Brain microvascular endothelial cell (primary cell): ENCODE measurements at places on chromosomes 11 and 22.
A peak's percentile ranks its signal among the peaks of the same experiment; 100 is the strongest.

DNA sequence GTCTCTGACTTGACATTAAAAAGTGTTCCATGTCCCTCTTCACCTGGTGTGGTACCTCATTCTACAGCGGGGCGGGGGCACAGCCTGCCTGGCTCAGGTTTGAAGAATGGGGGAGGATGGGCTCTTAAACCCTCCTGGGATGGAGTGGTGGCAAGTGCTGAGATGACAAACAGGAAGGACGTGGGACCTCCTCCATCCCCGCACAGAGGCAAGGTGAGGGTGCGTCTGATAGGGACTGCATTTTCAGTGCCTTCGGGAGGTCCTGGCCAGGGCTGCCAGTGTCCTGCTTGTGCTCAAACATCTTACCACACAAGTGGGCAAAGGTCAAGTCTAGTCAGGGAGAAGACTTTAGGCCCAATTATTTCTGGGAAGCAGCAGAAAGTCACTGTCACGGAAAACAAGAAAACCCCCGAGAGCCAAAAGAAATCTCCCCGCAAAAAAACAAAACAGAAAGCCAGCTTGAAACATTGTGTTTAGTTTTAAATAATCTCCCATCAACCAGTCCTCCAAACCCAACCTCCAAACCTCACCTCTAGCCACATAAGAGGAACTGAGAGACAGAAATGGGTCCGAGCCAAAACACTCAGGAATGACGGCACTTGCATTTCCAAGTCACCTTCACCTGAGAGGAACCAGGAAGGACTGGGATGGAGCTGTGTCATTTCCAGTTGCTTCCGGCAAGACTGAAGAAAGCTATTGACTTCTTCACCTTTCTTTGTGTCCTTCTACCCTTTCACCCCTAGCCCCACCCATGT lies 966.5 kb downstream of the NTM start:
- DNase-seq: no peak

- no peak for DNase-seq
Observed at GRCh38 chr11:77207618-77208313, 79.7 kb downstream of the MYO7A start.

- DNase-seq: no peak
Observed at GRCh38 chr11:57506522-57506921, 9.0 kb downstream of the SLC43A1 start.

- no peak for DNase-seq
Observed at GRCh38 chr11:75344761-75345454, 6.6 kb downstream of the ARRB1 start.

DNA sequence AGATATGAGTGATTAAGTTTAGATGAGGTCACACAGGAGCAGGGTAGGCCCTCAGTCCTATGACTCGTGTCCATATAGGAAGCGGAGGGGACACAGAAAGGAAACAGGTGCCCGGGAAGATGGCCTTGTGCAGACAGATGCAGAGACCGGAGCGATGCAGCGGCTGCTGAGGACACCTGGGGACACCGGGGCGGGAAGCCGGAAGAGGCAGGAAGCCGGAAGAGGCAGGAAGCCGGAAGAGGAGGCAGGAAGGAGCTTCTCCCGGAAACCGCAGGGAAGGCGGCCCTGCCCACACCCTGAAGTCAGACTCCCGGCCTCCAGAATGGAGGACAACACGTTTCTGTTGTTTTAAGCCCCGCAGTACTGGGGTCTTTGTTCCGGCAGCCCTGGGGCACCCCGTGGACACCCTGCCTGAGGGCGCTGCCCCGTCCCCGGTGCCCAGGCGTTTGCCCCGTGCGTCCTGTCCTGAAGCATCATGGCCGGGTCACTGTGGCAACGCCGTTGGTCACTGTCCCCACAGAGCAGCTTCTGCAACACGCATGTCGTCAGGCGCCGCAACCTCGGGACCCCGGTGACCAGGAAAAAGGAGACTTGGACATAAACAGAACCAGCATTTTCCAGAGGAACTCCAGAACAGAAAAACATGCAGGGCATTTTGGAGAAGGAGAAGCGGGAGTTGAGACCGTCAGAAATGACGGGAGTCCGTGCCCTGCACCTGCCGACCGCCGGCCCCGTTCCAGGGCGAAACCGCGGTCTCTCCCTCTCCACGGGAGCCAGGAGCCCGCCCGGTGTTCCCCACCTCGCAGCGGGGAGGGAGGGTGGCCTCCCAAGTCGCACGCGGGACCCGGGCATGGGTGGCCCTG lies 103.4 kb downstream of the BRD1 start:
- no peak for DNase-seq

DNA sequence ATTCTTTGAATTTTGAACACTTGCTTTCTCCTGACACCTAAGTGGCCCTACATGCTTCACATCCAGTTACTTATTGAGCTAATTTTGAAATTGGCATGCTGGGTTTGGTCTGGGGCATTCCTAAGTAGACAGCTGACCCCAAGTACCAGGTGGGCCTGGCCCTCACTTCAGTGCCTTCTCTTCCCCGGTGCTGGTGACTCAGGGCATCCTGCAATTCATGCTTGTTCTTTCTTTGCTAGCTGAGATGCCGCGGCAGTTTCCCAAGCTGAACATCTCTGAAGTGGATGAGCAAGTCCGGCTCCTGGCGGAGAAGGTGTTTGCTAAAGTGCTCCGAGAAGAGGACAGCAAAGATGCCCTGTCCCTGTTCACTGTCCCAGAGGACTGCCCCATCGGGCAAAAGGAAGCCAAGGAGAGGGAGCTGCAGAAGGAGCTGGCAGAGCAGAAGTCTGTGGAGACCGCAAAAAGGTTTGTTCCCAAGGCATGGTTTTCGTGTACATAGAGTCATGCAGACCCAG lies 6.3 kb downstream of the AMPD3 start:
- DNase-seq: no peak

GRCh38 chr11:48109046-48109666 lies 107.5 kb upstream of the OR4B1 start:
- no peak for DNase-seq

DNA sequence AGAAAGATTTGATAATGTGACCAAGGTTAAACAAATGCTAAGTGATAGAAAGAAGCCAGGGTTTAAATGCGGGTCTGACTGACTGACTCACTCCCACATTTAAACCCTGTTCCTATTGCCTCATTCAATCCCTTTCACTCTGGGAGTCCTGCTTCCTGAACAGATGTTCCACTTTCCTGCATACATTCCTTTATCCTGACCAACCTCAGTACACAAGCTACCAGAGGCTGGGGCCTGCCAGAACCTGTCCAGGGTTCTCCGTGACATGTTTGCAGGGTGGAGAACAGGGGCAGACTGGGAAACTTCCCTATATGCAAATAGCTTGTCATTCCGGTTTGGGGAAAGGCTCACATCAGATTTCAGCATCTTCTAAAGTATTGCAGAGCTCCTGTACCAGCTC lies 3.0 kb upstream of the ANKK1 start:
- peak; percentile 70 for DNase-seq

DNA sequence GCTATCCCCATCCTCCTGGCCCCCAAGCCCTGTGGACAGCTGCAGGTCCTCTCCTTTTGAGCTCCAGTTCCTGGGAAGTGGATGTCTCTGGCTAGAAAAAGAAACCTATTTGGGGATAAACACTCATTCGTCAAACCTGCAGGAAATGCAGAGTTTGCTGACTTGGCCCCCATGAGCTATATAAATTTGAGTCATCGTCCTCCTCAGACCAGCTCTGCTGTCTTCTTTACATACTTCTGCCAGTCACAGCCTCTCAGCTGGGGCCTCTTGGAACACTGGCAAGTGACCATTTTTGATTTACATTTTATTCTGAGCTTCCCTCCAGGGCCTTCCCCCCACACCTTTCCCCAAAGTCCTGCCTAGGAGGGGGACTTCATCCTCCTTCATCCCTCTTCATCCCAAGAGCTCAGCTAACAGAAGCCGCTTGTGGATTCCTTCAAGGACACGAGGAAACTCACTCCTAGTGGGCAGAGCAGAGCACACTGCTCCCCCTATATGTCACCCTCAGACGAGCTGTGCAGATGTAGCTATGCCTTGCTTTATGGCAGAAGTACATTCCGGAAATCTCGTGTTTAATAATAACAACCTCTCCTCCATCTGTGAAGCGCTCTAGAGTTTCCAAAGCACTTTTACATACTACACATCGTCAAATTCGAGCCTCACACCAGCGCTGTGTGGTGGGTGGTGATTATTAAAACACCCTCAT lies 131.8 kb downstream of the FEZ1 start:
- peak; percentile 58 for DNase-seq

- DNase-seq: no peak
Observed at GRCh38 chr22:42160830-42161696, 30.5 kb upstream of the CYP2D6 start.
